NCI-H1105 (cell line): ENCODE measurements at places on chromosomes 4 and X.

DNA sequence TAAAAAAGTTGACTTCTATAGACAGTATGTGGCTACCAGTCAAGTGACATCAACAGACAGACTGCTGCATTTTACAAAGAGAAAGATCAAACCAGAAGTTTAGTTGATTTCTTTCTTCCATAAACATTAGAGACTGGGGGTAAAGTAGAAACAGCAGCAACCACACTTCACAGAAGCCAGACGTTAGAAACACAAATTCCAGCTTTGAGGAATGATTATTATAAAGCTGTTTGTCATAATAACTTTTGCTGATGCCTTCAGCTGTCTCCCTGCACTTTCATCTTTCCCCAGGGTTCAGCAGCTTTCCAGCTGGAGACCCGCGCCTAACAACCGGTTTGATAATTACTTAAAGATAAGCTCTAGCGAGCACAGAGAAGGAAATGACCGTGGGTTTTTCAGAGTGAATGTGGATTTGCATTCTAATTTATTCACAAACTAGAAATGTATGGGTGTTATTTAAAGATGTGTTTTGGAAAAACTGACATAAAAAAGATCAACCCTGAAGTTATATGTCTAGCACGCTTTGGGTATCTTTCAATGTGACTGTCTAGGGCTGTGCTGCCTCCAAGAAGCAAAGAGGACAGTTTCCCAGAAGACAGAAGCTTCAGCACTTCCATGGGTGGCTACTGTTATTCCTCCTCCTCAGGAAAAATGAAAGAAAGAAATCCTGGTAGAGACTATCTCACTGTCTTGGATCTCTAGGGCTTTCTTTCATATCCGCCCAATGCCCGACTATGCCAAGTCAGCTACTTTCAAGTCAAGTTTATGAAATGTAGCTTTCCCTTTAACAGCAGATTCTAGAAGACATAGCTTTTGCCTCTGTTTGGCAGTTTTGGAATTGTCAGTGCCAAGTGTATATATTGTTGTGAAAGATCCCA lies 15.0 kb upstream of the ENAM start:
- DNase-seq, result no peak

- DNase-seq, result no peak
Measured at GRCh38 chrX:13043938-13044337, 482 bp downstream of the FAM9C start.

- DNase-seq, result no peak
Measured at GRCh38 chr4:65999518-65999871, 329.2 kb upstream of the EPHA5 start.

DNA sequence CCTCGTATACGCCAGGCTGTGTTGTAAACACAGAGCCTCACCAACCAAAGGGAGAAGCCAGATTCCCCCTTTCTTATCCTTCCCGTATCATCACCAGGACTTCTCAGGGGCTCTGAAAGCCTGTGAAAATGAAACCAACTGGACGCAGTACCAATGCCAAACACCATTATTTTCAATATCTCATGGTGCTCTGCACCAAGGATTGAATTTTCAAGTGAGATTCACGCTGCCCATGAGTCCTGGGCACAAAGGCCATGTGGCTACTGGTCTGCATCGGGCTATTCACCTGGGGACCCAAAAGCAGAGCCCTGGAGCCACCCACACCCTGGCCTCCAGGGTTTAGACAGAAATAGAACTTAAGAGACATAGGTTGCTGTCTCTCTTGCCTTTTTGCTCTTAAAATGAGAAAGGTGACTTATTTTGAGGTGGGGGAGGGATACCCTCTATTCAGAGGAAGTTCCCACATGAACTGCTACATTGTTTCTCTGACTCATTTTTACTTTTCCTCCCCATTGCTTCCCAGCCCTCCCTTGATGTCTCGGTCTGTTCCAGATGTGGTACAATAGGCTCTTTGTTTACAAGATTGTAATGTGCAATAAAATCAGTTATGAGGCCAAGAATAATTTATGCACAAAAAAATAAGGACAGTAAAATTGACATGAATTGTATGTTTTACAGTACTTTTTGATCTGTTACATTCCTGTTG lies 55.4 kb downstream of the MAML3 start:
- DNase-seq, result no peak

DNA sequence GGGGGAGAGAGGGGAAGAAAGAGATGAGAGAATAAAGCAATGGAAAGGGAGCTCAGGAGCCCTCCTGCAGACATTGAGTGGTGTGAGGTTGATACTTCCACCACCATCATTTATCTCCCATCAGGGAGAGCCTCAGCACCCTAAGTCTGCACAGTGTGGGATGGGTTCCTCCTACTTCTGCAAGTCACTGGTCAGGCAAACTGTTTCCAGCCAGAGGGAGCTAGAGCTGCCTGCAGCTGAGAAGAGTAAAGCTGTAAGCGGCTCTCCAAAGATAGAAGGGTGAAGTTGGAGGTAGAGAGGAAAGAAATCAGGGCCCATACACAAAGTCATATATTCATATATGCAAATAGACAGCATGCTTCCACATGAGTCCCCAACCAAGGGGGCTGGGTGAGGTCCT lies 21.9 kb upstream of the ZNF81 start:
- DNase-seq, result no peak

DNA sequence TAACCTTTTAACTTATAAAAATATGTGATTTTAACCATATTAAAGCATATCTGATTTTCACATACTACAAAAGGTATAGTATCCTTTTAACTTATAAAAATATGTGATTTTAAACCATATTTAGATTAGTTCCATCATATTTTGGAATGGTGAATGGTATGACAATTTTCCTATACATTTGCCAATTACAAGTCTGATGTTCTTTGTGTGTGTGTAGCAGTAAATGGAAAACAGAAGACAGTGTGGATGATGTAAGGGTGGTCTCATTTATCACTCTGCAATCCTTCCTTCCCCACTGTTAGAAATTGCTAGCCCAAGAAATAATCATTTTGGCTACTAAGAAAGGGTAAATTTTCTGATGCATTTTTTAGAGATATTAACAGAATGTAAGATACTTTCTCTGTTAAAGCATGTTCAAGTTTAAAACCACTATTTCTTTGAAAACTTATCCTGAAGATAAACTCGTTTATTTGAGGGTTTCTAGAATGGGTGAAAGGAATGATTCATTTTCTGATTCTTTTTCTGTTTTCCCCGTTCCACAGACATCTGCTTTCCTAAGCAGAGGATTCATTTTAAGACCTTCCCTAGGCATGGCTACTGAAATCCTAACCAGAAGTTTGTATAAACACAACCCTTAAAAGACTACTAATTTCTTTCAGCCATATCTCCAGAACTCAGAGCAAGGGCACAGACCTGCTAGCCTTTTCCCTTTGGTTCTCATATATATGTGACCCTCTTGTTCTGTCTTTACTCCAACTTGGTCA lies 21.0 kb downstream of the NUDT6 start:
- DNase-seq, result no peak

- DNase-seq, result no peak
Measured at GRCh38 chr4:86890790-86891189, 1.4 kb downstream of the C4orf36 start.

DNA sequence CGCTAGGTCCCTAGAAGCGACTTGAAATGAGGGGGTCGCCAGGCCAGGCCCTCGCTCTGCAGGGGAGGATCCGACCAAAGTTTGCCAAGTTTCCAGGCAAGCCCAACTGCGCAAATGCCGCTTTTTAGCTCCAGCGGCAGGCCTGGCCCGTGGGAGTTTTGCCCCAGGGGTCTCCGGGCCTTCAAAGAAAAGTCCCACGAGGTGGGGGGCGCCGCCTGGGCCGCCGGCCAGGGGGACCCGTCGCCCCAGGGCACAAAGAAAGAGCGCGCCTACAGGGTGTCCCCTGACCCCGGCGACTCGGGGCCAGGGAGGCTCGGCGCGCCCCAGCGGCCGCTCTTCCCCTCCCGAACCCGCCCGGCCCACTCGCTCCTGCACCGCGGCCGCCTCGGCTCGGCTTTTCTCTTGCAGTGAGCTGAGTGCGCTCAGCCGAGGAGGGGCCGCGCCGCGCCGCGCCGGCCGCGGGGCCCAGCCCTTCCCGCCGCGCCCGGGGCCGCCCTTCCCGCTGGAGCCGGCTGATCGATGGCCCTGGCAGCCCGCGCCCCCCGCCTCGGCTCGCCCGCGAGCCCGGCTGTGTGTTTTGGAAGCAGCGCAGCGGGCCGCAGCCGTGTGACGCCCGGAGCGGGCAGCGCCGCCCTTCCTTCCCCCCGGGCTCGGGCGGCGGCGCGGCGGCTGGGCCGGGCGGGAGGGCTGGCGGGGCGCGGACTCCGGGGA lies 754 bp upstream of the KLF3 start:
- DNase-seq, result peak; percentile 58

GRCh38 chrX:129139837-129140598 lies 383.3 kb downstream of the SMARCA1 start:
- peak; percentile 67 for DNase-seq

DNA sequence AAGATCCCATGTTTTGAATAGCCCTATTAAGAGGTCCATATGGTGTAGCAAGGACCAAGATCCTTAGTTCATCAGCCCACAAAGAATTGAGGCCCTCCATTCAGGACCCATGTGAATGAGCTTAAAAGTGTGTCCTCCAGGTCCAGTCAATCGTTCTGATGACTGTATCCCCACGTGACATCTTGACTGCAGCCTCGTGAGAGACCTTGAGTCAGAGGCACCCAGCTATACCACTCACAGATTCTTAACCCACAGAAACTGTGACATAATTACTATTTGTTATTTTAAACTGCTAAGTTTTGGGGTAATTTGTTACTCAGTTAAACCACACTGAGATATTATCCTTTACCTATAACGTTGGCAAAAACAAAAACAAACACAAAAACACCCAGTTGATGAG lies 62.4 kb downstream of the ZNF182 start:
- DNase-seq, result no peak

GRCh38 chrX:125681058-125681457 lies 361.4 kb downstream of the TEX13C start:
- DNase-seq, result no peak

GRCh38 chr4:129213692-129214091 lies 117.7 kb downstream of the C4orf33 start:
- no peak for DNase-seq

GRCh38 chr4:169100670-169101101 lies 90.6 kb upstream of the CBR4 start:
- DNase-seq, result no peak

DNA sequence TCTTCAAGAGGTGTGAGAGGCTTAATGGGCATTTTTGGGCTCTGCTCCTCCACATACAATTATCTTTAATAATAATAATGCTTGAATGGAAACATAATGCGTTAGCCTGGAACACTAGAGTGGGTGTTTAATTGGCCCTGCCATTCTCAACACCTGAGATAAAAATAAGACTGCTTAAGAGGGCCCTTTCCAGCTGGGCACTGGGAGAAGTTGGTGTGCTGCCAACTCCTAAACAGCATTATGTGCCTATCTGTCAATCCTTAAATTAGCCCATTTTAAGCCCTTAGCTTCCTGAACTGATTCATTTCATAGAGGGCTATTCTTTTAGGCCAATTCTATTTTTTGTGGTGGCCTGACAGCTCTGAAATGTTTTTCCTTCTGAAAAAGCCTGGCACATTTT lies 211.1 kb upstream of the ZIC3 start:
- DNase-seq, result peak; percentile 79

- DNase-seq, result peak; percentile 88
Measured at GRCh38 chr4:151035328-151035727, 20.2 kb upstream of the LRBA start.

DNA sequence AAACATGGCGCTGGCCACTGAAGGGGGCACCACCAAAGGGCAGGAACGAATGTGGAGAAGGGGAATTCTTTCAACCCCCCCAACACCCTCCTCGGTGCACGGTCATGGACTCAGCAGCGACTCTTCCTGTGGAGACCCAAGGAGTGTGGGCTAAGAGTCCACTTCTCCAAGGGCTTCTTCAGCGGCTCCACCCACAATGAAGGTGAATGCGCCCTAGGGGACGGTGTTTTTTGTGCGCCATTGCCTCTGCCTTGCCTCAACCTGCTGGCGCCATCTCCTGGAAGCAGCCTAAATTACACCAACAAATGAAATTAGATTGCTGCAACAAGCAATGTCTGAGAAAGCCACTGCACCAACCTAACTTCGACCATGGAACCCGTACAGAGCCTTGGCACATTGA lies 169.2 kb upstream of the MAGEB18 start:
- peak; percentile 36 for DNase-seq

GRCh38 chrX:72094894-72095293 lies 36.8 kb downstream of the RTL5 start:
- DNase-seq, result peak; percentile 14

- no peak for DNase-seq
Measured at GRCh38 chr4:76000279-76000678, 7.0 kb downstream of the CXCL9 start.

GRCh38 chr4:126916049-126916625 lies 716.6 kb upstream of the INTU start:
- no peak for DNase-seq

GRCh38 chr4:82885410-82885809 lies 5.5 kb downstream of the SEC31A start:
- DNase-seq, result no peak

- no peak for DNase-seq
Measured at GRCh38 chrX:23819385-23820234, 36.6 kb downstream of the SAT1 start.

DNA sequence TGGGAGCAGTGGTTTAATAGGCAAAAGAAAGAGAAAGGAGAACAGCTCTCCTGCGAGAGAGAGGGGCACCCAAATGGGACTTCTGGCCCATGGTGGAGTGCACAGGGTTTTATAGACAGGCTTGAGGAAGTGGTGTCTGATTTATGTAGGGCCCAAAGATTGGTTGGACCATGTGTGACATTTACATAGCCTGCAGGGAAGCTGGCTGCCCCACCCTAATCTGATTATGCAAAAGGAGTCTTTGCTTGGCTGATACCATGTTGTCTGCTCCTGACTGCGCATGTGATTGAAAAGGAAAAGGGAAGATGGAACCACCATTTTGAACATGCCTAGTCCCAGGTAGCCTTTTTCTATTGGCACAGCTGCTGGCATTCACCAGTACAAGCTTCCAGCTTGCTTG lies 100.0 kb upstream of the DIPK2B start:
- no peak for DNase-seq

DNA sequence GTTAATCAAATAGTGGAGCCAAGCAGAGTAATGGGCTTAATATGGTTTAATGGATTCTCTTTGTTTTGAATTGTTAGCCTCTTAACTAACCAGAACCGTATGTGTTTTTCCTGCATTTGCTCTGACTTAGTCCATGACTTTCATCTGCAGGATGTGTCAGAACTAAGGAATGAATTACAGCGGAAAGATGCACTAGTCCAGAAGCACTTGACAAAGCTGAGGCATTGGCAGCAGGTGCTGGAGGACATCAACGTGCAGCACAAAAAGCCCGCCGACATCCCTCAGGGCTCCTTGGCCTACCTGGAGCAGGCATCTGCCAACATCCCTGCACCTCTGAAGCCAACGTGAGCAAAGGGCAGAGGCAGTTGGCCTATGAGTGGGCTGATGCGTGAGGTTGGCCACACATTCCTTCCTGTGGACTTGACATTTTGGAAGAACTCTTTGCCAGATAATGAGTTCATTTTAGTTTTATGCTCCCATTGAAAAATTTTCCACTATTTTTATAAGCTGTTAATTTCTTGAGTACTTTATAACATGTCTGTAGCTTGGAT lies 9.1 kb downstream of the MED28 start:
- DNase-seq, result no peak

GRCh38 chr4:78766026-78766425 lies 10.1 kb upstream of the BMP2K start:
- DNase-seq, result no peak

- no peak for DNase-seq
Measured at GRCh38 chr4:42953321-42953720, 60.8 kb downstream of the GRXCR1 start.
